ENCODE measurements at places on chromosomes 12 and 14.

DNA sequence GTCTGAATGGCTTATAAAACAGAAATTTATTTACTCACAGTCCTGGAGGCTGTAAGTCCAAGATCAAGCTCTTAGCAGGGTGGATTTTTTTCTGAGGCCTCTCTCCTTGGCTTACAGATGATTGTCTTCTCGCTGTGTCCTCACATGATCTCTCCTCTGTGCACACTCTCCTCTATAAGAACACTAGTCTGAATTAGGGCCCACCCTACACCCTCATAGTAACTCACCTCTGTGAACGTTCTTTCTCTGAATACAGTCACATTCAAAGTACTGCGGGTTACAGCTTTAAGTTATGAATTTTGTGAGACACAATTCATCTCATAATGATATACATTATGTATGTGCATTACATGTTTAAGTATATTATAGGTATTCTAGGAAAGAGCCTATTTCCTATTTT is 135.7 kb upstream of the ATXN7L3B start:
- DNase-seq, result no peak

GRCh38 chr12:9751204-9752144 is 9.2 kb downstream of the CD69 start:
- no peak for DNase-seq

GRCh38 chr14:58275527-58276190 is 22.7 kb upstream of the ARID4A start:
- no peak for DNase-seq

DNA sequence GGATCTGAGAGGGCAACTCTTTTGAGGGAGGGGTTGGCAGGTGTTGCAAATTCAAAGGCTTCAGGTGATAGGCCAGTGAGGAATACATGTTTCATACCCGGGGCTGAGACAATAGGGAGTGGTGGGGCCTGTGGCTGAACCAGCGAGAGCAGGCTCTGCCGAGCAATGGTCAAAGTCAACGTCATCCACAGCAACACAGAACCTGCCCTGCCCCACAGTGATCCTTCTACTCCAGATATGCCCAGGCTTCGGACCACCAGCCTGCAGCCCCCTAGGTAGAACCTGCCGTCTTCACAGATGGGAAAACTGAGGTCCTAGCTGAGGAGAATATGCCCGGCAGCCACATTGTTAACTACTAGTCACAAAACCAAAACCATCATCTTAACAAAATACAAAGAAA is 4.1 kb downstream of the SERPINA1 start:
- DNase-seq, result no peak

- no peak for DNase-seq
Measured at GRCh38 chr12:122986258-122986871, 5.9 kb downstream of the ARL6IP4 start.
